Peyer's patch (tissue), 4 donors: ENCODE measurements at places on chromosomes 11 and 22. TPM values are rescaled to one million over a fixed set of nuclear protein-coding genes. Genes with fewer than 3 reads are reported as not detected.

PTGDR2 gene
- 2.6 TPM for total RNA-seq

GRCh38 chr22:44543781-44544477, 45.9 kb upstream of the RTL6 start:
- no peak overlapping the region for H3K27ac ChIP-seq
- no peak overlapping the region for H3K4me3 ChIP-seq
- DNase-seq = no peak
- H3K36me3 ChIP-seq = no peaks in the 10 kb centered on the region
- H3K4me1 ChIP-seq = no peaks in the 10 kb centered on the region

LIF gene
- total RNA-seq = 19.3 TPM

DNA sequence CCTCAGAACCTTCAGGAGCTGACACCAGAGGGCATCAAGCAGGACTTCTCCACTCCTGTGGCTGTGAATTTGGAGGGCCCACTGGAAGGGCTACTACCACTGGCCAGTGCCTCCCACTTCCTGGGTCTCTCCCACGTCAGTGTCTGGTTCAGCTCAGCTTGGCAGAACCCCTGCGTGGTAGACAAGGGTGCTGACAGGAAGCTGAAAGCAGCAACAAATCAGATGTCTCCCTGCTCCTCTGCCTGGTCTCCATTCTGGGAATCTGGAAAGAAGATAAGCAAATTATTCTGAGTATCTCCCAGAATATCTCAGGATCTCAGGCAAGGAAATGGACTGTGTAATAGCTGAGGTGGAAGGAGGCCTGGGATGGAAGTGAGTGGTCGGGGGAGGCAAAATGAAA, 61.5 kb downstream of the TMPRSS5 start:
- H3K4me1 ChIP-seq = no peaks in the 10 kb centered on the region
- no peak for DNase-seq
- no peaks in the 10 kb centered on the region for H3K36me3 ChIP-seq
- no peak overlapping the region for H3K27ac ChIP-seq
- H3K27me3 ChIP-seq = no peaks in the 10 kb centered on the region
